ENCODE measurements at places on chromosomes 12 and 14.
A peak's percentile ranks its signal among the peaks of the same experiment; 100 is the strongest.

DNA sequence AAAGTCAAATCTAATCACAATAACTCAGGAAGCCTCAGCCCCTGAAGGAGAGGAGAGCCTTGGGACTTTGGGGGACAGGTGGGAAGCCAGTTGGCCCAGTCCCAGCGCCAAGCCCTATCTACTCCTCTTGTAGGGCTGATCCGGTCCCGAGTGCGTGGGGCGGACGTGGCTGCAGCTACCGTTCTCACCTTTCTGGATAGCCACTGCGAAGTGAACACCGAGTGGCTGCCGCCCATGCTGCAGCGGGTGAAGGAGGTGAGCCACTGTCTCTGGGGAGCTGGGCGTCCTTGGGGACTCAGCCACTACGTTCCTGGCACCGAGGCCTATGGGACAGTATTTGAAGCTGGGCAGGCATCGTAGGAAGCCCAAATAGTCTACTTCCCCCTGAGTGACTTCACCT, 68.4 kb downstream of the GALNT16 start:
- DNase-seq, result no peak

- peak; percentile 62 for DNase-seq
These were observed 86.7 kb downstream of the NCOR2 start for GRCh38 chr12:124480469-124481256.

DNA sequence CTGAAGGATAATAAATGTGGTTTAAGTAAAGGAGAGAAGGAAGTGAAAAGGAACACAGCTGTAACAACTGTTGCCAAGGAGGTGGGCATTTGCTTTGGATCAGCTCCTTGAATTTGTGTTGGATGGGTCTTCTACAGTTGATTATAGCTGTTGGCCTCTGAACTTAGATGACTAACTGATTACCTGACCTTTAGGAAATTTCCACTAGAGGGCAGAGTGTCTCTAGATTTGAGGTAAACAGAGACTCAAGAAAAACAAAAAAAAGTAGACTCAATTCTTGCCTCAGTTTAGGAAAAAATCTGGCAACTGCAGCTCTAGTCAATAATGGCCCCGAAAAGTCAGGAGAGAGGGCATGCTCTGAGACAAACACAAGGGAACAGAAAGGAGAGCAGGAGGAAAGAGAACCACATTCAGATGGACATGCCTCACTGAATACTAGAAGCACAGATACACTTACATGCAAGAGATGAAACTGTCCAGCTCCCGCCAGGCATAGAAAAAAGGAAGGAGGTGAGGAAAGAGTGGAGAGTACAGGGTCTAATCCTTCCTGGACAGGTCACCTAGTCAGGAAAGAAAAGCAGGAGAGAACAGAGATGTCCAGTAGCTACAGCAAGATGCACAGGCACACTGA, 20.6 kb downstream of the COX14 start:
- peak; percentile 35 for DNase-seq

GRCh38 chr14:41280745-41281144, 325.9 kb upstream of the LRFN5 start:
- DNase-seq, result no peak

DNA sequence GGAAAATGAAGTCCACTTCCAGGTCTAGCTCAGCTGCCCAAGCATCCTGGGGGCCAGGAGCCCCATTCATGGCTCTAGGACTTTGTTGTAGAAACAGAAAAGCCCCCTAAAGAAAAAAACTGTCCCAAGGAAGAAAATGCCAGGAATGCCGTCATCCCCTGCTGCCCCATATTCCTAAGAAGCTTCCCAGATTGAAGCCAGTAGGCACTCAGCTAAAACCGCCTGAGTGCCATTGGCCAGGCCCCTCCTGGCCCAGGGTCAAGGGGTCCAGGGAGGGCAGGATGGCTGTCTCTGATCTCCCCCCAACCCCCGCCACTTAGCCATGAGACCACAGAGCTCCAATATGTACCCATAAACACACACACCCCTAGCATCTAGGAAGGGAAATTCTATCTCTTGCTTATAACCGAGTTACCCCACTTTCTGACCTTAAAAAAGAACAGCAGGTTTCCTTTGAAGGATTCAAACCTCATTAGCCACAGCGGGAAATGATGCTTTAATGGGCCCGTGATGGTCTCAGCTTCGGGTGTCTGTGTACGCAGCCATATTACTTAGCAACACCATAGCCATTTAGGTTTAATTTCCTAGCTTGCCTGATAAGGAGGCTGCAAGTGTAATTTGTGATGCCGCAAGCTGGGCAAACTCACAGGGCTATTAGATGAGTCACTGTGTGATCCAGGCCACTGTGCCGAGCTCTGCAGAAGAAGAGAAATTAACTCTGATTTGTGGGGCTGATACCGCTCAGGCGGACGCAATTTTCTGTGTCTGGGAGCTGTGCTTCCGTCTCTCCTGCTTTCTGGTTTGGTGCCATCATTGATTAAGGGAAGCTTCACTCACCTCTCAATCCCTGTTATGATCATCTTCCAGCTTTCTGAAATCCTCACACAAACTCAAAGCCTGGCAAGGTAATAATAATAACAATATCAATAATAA, 84.2 kb downstream of the GCH1 start:
- DNase-seq, result peak; percentile 57

DNA sequence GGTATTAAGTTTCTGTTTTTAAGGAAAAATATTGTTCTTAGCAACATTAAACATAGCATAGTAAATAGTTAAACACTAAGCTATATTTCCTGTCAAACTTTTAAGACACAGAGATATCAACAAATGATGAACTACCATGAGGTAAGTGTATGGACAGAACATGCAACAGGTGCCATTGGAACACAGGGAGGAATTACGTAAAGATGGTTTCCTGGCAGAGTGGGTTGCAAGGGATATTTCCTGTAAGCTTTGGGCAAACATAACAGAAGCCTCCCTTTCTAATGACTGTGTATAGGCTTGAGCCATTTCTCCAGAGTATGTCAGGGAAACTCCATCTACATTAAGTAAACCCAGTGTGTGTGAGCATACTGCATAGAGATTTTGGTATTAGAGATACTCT, 31.7 kb upstream of the HELB start:
- no peak for DNase-seq
